CD14-positive monocyte (primary cell): ENCODE measurements at places on chromosomes 7 and 10. TPM values are rescaled to one million over a fixed set of nuclear protein-coding genes. Genes with fewer than 3 reads are reported as not detected.

Gene BCL7B
- 53.5 and 66.2 TPM in 2 replicates for polyA plus RNA-seq

- no peak for DNase-seq
These were observed 22.2 kb downstream of the VOPP1 start for GRCh38 chr7:55550010-55550663.

GRCh38 chr10:31822150-31822549 is 106.5 kb downstream of the ARHGAP12 start:
- DNase-seq: no peak

DNA sequence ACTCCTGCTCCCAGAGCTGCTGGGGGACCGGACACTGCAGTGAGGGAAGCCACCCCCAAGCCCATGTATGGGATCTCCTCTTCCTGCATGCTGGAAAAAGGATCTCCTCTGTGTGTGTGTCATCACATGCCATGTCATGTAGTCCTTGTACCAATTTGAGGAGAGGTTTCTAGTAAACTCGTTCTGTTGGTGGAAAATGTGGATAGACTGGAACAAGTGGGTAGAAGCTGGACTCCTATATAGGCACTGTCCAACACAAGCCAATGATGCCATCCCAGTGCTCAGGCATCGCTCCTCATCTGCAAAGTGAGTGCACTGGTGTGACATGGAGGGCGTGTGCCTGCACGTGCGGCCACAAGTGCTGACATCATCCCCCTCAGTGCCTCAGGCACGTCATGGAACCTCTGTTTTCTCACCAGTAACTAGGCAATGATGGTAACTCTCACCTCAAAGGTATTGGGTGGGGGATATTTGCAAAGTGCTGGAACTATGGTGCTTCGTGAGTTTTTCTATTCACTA is 19.3 kb downstream of the MYO1G start:
- peak; percentile 72 for DNase-seq

DNA sequence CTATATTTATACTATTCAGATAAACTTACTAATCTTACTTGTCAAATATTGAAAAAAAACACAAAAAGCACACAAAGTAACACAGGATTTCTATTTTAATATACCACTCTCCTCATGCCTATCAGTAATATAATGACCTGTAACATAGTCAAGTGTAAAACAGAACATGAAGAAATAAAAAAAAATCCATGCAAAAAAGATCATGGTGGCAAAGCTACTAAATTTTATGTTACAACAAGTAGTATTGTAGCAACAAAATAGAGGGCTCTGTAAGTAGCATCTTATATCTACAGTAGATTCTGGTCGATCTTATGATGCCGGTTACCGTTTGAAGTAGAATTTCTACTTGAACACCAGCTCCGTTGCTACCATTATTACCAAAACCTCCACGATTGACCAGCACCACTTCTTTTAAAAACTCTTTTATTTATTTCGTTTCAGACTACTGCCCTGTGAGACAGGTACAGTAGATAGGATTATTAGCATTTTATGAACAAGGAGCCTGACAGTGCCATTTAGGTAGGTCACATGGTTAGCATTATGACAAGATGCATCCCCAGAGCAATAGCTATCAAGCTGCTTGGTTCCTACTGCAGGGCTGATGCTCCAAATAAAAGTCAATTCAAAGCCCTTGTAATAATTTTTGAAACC is 2.1 kb downstream of the CPED1 start:
- DNase-seq: no peak
